Right lung (tissue), 10 donors: ENCODE measurements at places on chromosomes 16 and 17.
A peak's percentile ranks its signal among the peaks of the same experiment; 100 is the strongest.

GRCh38 chr16:79757163-79757562 lies 156.6 kb upstream of the MAF start:
- no peak for DNase-seq

DNA sequence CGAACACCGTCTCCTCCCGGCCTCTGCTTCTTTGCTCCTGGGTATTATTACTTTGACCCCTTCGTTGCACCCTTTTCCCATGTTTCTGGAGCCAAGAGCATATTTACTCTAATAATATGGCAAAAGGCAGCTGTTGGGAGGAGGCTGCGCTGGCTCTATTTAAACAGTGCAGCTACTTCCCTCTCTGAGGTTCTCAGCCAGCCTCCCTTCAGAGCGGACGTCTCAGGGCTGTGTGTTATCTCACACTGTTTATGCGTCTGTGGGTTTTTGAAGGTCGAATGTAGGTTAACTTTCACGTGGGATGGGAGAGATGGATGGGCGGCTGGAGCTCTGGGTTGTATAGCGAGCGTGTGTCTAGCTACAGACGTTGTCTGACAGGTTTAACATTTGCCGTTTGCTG lies 45.3 kb downstream of the COX4I1 start:
- peak; percentile 35 for DNase-seq

DNA sequence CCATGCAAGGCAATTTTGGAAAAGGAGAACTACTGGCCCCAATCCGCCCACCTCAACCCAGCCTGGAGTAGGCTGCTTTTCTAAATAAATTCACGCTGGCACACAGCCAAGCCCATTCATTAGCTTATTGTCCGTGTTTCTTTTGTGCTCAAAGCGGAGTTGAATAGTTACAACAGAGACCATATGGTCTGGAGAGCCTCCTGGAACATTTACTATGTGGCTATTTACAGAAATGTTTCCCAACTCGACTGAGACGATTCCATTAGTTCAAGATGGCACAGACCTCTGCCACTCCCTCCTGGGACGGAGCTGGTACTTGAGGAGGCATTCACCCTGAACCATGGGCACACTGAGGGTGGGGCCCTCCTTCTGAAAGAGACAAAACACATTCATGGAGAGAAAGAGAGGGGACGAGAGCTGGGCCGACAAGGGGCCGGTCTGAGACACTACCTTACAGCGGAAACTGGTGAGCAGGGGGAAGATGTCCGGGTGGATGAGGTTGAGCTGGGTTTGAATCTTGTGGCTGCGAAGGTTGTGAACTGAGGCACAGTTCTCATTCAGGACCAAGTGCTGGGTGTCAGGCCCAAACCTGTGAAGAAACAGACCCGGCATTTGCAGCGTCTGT lies 15.7 kb downstream of the ELAC2 start:
- DNase-seq: no peak

DNA sequence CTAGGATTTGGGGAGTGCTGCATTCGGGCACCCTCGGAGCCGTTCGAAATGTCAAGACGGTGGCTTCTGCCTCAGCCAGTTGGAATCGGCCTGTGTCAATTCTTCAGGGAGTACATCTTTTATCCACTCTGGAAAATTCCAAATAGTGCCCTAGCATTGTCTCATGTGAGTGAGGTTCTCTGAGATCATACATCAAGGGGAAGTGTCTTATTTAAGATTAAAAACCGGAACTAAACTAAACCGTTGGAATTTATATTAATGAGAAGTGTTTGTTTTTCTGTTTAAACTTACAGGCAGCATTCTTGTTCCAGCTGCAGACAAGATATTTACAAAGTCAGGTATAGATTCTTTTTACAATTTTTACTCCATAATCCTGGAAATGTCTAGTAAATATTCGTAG lies 56.8 kb downstream of the SLC47A1 start:
- DNase-seq: no peak

- no peak for DNase-seq
These were observed 549.0 kb downstream of the HS3ST4 start for GRCh38 chr16:26240807-26241206.

- no peak for DNase-seq
These were observed 15.2 kb upstream of the SSTR5 start for GRCh38 chr16:1057252-1057932.

GRCh38 chr17:8696426-8696825 lies 48.2 kb downstream of the CCDC42 start:
- DNase-seq: no peak

DNA sequence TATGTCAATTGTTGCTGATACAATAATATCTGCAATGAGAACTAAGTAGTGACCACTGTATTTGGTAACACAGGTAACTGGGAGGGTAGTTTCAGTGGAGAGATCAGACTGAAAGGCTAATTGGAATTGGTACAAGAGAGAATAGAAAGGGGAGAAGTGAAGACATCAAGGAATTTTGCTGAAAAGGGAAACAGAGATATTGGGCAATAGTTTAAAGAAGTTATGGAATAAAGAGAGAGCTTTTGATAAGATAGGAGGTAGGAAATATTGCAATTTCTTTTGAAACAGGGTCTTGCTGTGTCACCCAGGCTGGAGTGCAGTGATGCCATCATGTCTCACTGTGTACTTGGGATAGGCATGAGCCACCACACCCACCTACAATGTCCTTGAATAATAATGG lies 26.9 kb upstream of the CDH11 start:
- DNase-seq: no peak

DNA sequence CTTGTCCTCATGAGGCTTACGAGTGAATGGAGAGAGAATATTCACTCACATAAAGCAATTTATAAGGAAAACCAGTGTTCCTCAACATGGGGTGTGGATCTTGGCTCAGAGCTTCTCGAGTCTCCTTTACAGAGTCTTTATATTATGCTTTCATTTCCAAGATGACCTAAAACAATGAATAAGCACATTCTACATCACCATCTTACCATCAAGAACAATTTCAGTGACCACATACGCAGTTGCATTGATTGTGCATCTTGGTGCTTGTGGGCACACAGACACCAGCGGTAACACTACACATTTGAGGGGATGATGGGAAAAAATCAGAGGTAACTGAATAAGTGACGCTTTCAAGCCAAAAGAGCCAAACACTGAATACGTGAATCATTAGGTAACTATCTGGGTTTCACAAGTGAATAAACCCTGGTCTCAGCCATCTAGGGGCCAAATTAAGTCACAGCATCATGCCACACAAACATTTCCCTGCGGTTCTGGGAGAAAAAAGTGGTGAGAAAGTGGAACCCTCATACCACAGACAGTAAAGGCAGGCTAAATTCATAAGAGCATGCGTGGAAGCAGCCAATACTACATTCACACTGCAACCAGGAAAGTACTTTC lies 9.4 kb downstream of the CWC25 start:
- no peak for DNase-seq

- no peak for DNase-seq
These were observed 5.8 kb upstream of the CHCT1 start for GRCh38 chr17:60416368-60416925.

DNA sequence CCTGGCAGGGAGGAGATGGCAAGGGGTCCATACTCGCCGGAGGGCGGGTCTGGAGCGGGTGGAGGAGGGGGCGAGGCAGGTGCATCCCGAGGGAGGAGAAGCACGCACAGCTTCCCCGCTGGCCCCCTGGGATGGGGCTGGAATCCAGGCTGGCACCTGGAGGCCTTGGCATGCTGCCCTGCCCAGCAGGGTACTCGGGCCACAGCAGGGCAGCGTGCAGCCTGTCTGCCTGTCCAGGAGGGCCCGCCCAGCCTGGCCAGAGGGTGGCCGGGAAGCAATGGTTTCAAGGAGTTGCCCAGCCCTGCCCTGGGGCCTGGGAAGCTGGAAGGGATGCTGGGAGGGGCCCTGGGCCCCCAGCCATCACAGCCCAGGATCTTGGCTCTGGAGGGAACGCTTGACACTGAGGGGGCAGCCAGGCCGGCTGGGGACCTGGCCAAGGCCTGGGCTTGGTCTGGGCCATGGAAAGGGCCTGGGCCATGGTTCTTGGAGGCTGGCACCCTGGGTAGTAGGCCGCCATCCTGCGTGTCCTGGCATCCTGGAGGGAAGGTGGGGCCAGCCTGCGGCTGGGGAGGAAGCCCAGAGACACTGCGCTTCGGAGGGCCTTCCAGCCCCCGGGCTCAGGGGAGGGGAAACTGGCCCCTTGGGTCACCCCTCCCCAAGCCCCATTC lies 1.1 kb downstream of the GLIS2 start:
- DNase-seq: no peak

GRCh38 chr17:50618300-50618699 lies 16.4 kb upstream of the ABCC3 start:
- no peak for DNase-seq

DNA sequence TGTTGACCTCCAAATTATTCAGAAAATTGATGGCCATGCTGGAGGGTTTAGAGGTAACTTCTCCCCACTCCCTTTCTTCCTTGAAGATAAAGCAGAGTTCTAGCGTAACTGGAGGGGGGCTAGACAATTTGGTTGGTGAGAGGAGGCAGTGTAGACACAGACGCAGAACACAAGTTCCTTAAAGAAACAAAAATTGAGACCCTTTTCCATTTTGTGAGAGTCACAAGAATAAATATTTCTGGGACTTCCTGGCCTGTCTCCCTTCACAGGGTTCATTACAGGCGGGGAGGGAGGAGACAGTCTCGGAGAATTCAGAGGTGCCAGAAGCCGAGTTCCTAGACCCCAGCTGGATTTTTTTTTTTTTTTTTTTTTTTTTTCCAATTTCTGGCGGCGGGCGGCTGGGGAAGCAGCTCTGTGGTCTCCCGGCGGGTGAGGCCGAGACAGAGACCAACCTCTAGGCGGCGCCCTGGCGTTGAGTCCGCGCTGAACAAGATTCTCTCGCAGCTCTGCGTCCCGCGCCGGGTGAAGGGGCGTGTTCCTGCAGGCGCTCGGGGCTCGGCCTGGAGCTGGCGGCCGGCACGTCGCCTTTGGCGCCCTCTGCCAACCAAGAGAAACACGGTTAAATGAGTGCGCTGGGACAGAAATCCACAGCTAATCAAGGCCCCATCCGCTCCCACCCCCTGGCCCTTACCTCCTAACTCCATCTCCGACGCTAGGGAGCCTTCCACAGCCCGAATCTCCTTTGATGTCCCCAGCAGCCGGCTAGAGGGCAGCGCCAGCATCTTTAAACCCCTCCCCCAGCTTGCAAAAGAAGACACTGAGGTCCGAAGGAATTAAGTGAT lies 10.2 kb upstream of the HOXB9 start:
- peak; percentile 68 for DNase-seq

DNA sequence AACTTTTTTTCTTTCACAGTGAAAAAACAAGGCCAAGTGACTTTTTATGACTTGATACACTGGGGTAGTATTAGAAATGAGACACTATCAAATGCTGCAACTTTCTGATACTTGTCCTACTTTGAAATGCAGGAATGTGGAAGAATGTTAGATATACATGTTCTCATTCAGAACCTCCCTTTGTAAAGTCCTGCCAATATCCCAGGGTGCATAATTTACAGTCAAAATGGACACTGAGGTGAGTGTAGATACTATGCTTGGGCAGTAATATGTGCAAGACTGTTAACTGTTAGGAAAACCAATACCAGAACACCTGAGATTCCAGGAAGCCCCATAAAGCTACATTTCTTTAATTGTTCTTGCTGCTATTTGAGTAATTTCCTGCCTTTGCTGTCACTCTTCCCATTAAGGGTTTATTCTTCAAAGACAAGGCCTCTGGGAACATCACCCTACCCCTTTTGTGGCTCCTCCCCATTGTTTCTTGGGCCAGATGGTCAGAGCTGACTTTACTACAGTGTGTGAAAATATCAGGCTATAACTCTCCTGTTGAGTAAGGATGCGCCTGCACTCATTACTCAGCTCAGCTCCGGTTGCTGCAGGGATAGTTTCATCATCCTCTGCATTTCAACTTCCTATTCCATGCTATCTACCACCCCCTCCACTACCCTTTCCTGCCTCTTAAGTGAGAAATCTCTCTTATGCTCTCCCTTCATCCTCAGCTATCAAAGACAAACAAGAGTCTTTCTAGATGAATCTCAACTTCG lies 48.7 kb downstream of the TMEM100 start:
- DNase-seq: no peak

DNA sequence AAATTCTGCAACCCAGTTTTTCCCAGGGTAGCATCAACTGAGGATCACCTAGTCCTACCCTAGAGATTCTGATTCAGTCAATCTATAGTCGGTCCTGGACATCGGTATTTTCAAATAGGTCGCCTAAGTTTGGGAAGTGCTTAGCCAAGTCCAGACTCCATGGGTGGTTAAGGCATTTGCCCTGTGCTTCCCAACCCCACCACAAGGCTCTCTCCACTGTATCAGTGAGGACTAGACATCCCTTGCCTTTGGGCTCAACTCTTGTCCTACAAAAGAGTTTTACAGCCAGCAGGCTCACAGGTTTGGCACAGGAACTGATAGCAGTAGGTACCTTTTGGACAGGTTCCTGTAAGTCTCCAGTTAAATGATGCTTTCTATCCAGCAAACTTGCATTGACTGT lies 13.8 kb downstream of the HYDIN start:
- DNase-seq: no peak

- no peak for DNase-seq
These were observed 2.6 kb downstream of the GTF3C1 start for GRCh38 chr16:27547134-27547533.

DNA sequence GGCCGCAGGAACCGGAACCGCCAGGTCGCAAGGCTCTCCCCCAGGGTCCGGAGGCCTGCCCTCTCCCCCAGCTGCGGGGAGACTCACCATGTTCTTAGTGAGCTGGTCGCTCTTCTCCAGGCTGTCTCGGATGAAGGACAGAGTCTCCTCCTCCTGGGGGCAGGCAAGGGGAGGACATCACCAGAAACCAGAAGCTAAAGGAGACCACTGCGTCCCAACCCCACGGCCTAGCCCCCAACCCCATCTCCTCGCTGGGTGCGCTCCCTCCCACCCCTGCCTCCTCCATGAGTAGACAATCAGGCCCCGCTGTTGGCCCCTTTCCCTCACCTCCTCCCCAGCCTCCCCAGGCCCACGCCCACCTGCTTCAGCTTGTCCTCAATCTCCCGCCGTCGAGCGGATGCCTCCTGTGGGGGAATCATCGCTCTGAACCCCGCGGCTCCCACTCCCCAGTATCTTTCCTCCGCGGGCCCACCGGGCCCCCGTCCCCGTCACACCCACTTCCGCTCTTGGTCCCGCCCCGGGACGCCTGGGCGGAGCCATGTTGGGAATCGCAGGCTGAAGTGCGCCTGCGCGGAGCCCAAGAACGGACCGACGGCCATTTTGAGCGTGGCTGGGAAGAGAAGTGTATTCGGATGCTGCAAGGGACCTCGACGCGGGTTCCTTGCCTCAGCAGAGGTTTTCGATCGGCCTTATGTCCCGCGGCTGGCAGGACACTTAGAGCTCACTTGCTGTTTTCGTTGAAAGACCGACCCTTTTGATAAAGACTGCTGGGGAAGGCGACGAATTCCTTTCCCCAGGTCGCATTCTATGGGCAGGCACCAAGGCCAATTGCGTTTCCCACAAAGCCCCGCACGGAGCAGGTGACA lies at the start of gene EXOC7:
EXOC7 (minus strand) TSS at position 514 of the 866 bp plus-strand sequence; CDS start at position 419, 95 bp downstream.
- peak; percentile 95 for DNase-seq

GRCh38 chr17:27552276-27552732 lies 78.7 kb upstream of the LGALS9 start:
- DNase-seq: no peak

- no peak for DNase-seq
These were observed 65.8 kb upstream of the ENDOV start for GRCh38 chr17:80349151-80349651.
